Fibroblast of skin of back (primary cell): ENCODE measurements at places on chromosomes 12 and 14.

GRCh38 chr12:115740586-115741155, 536.8 kb downstream of the MED13L start:
- DNase-seq, result no peak

DNA sequence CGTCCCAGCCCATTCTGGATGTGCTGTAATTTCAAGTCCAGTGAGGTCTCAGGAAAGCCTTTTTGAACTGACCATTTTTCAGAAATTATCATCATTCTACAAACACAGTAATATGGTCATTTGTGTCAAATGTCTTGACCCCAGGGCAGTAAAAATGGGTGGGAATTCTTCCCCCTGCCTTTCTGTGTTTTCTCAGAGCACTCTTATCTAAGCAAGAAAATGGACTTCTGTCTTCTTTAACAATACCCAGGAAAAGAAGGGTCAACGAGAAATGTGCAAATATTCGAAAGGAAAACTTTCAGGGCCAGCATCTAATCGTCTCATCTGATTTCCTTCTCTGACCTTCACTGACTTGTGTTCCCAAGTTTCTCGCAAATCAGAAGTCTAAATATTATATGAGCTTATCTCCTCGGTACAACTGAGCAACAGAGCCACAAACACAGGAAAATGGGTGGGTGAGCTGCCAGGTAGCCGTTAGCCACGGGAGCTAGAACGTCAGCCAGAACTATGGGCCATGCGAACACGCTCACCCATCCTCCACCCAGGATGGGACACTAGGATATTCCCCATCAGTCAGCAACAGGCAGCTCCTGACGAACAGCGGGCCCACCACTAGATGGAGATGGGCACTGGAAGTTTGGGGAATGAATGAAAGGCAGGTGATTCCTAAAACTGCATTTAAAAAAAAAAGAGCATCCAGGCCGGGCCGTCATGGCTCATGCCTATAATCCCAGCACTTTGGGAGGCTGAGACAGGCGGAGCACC, 57.1 kb downstream of the VWF start:
- DNase-seq, result no peak

DNA sequence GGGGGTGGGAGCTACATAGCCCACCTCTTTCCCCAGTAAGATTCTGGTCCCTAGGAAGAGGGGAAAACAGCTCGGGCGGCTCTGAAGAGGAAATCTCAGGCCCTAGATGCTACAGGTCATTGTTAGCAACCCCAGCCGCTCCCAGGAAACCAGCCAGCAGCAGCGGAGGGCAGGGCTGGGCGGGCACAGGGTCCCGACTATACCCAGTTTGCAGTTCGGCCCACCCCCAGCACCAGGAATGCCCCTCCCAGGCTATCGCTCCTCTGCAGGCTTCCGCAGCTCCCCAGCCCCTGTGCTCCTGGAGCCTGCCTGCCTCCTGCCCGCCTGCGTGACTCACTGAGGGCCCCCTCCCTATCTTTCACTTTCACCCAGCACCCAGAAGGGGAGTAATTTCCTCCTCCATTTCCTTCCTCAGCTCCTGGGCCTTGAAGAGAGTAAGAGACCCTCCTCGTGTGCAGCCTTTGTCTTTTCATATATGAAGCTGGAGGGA, 27.2 kb upstream of the PNMA1 start:
- DNase-seq, result peak; percentile 85

GRCh38 chr12:264269-264668, 1.6 kb upstream of the SLC6A13 start:
- DNase-seq, result no peak

GRCh38 chr12:53427905-53428594, 4.4 kb downstream of the AMHR2 start:
- peak; percentile 82 for DNase-seq

DNA sequence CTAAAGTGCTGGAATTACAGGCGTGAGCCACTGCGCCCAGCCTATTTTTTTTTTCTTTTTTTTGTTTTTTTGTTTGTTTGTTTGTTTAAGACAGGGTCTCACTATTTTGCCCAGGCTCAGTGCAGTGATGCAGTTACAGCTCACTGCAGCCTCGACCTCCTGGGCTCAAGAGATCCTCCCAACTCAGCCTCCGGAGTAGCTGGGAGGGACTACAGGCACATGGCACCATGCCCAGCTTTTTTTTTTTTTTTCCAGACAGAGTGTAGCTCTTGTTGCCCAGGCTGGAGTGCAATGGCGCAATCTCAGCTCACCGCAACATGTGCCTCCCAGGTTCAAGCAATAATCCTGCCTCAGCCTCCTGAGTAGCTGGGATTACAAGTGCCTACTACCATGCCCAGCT, 5.8 kb upstream of the ITFG2 start:
- DNase-seq, result no peak

DNA sequence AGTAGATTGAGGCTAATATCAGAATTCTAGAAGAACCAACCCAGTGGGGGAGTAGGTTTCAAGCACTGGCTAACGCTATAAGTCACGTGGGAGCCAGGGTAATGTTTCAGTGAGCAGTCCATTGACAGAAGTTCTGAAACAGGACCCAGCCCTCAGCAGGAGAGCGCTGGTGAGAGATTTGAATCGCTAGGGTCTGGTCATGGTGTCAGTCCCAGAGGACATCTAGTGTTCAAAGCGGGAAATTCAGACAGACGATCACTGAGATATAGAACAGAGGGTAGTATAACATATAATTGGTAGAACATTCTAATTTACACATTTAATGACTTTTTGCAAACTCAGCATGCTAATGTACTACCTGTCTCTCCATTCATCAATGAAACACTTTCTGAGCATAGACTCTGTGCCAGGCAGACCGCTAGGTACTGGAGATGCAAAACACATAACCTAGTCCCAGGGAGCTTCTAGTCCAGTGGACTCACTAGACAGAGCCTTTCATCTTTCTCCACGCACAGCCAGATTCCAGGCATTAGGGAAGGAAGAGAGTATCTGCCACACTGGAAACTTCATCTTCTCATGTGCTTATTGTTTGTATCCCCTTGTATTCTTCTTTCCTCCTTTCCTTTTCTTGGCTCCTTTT, 35.4 kb upstream of the RNASE3 start:
- peak; percentile 61 for DNase-seq

DNA sequence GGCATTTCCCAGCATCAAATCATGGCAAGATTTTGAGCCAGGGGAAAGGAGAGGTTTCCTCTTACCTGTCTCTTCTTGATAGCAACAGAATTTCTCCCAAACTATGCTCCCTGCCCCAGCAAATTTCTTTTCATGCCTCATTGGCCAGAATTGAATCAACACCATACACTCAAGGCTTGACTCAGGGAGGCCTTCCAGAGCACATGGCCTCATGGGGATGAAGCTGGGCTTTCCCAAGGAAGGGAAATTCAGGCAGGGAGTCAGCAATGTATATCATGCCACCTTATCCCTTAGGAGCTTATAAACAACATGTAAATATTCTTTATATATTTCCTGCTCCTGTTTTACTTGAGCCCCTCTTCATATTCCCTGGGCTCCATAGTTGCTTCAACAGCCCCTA, 62.1 kb downstream of the ARF6 start:
- no peak for DNase-seq

DNA sequence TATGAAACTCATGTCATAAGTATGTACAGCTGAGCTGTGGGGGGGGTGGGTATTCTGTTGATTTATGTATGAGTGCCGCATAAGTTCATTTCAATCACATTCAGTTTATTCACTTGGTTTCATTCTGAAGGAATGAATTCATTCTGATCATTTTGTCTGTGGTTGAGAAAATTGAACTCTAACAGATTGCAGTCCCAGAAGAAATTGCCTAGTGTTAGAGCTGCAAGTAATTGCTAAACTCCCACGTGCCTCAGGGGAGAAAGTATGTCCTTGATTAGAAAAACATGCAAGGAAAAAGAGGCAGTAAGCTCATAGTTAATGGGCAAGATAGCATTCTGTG, 442.4 kb upstream of the MGAT4C start:
- peak; percentile 79 for DNase-seq

GRCh38 chr12:526089-526488, 66.3 kb downstream of the B4GALNT3 start:
- DNase-seq, result no peak

GRCh38 chr12:108065069-108065468, 64.0 kb upstream of the WSCD2 start:
- DNase-seq, result no peak

- DNase-seq, result peak; percentile 48
Measured at GRCh38 chr14:23299211-23299957, 3.3 kb downstream of the PPP1R3E start.

GRCh38 chr14:67607646-67608045, 7.6 kb upstream of the PIGH start:
- no peak for DNase-seq

DNA sequence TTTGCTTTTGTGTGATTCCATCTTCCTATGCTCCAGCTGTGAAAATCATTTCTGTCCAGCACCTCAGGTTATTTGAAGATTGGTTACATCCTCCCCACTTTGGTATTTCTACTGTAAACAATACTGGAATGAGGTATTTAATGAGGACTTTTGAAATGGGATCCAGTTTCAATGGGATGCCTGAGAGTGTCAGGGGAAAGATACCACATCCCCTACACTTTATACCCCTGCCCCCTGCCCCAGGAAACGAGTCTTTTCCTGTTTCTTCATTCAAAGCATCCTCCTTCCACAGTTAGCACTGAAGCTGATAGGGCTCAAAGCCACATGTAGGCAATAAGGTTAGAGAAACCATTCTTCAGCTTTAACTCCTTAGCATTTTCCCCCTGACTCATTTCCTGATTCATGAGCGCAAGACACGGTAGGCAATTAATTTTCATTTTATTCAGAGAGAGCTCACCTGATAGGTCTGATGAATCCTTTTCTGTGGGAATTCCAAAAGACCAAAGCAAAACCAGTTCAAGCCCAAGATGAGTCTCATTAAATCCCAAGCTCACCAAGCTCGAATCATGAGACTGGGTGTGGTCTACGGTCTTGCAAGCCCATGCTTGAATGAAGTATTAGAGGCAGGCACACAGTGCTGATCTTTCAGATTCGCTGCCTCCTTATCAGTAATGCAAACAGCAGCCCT, 143.6 kb upstream of the CRY1 start:
- peak; percentile 28 for DNase-seq

DNA sequence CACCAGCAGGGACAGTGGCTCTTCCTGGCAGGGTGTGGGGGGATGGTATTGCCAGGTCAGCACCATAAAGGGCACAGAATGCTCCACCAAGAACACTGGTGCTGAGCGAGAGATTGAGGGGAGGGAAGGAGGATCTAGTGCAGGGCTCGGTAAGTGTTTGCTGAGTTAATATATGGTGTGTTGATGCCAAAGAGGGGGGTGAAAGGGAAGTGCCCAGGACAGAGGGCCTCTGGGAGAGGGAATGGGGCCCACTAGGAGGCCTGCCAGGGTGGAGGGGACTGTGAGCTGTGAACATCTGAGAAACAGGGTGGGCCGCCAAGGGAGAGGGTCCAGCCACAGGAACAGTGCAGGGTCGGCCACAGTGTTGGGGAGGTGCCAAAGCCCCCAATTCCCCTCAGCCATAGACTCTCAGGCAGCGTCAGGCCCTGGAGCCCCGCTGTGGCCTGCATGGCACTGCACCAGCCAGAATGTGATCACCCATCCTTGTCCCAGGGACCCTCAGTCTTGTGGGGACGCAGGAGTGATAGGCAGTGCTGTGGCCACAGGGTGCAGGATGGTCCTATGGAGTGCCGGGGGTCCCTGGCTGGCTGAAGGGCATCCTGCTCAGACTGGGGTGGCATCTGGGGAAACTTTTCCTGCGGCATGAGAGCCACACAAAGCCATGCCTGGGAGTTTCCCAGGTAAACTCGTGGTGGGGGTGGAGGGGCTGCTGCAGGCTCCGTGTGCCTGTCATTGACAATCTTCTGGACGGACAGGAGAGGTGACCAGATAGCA, 11.9 kb downstream of the RIN3 start:
- DNase-seq, result no peak

DNA sequence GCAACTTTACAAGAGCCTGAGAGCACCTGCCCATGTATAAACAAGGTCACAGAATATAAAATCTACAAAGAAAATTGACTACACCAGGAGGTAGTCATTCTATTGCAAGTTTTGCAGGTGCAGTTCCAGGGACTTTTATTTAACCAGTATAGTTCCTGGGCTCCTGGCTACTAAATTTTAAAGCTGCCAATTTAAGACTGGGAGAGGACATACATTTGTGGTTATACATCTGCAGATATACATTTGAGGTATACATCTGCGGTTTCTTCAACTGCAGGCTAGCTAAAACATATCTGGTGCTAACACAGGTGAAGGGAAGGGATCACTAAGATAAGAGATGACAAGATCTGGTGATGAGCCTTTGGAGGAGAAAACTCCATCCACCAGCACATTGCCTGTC, 30.2 kb downstream of the BBS10 start:
- DNase-seq, result no peak

DNA sequence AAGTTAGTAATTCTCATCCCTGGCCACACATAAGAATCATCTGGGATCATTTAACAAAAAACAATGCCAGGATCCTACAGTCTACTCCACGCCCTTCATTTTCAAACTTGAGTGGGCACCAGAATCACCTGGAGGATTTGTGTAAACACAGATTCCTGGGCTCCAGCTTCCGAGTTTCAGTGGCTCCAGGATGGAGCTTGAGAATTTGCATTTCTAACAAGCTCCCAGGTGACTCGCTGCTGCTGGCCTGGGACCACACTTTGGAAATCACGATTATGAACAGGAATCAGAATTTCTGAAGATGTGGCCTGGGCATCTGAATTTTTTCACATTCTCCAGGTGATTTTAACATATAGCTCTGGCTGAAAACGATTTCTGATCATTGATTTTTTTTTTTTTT, 234.8 kb downstream of the CACNA1C start:
- DNase-seq, result no peak
